ENCODE measurements at places on chromosomes 16 and 17. TPM values are rescaled to one million over a fixed set of nuclear protein-coding genes. Genes with fewer than 3 reads are reported as not detected.

Gene CASKIN2
- total RNA-seq: 12.2 TPM

Gene MSLN
- 0.22 TPM for total RNA-seq

Gene TM4SF5
- not detected for total RNA-seq

Gene GPR139
- not detected for total RNA-seq

DNA sequence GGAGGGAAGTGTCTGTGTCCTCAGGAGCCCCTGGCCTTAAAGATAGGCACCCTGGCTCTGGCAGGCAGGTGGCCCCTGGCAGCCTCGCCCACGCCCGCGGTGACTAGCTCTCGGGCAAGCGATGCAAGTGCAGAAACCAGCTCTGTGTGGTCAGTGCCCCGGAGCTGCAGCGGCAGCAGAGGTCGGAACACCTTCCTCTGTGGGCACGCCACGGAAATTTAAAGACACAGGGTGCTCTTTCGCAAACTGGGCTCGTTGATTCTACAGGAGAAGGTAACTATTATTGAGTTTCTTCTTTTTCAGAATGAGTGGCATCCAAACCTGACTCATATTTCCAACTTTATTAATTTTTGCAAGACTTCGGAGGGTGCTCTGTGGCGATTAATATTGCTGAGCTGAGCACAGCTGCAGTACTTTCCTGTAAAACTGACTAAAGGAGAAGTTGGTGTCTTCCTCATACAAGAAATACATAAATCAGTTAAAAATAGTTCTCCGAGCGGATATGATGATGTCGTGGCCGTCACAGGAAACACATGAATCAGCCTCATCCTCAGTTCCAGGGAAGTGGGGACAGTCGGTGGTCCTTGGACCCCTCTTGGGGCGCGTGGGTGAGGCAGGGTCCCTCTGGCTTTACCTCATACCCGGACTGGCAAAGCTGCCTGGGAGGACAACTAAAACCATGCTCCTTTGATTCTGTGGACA lies 120.2 kb downstream of the METRNL start:
- H3K36me3 ChIP-seq: no peaks in the 10 kb centered on the region
- no peak for DNase-seq
- H3K4me3 ChIP-seq: no peak overlapping the region
- peaks cover 34% of the 10 kb centered on the region for H3K27me3 ChIP-seq
- H3K4me1 ChIP-seq: peaks cover 30% of the 10 kb centered on the region

DNA sequence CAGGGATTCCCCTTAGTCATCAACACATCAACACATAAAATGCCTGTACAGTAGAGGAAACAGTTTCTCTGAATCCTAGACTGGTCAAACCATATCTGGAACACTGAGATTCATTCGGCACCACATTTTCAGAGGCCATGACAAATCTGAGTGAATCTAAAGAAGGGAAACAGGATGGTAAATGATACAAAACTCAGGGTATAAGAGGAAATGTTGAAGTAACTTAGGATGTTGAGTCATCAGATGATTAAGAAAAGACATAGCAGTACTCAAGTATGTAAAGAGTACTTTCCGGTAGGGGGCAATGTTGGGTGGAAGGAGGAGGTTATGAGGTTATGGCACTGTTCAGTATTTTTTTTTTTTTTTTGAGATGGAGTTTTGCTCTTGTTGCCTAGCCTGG lies 358.5 kb upstream of the PMFBP1 start:
- no peaks in the 10 kb centered on the region for H3K4me1 ChIP-seq
- DNase-seq: no peak
- no peaks in the 10 kb centered on the region for H3K27me3 ChIP-seq
- no peak overlapping the region for H3K4me3 ChIP-seq
- no peaks in the 10 kb centered on the region for H3K36me3 ChIP-seq

DNA sequence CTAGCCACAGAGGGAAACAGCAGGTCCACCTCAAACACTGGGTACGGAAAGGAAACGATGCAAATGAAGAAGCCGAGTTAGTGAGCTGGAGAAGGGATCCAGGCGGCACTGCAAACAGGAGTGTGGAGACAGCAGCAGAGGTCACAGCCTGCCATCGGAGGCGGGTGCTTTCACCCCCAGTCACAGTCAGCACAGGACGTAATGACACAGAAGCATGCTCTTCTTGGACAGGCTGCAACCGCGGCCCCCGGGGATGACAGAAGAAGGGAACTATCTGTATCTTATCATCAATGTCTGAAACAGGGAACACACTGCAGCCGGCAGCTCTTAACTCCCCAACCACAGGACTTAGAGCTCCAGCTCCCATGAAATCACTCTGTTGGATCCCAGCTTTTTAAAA lies 16.1 kb upstream of the SLC38A8 start:
- H3K4me3 ChIP-seq: no peak overlapping the region
- peaks cover 95% of the 10 kb centered on the region for H3K36me3 ChIP-seq
- H3K4me1 ChIP-seq: peaks cover 8% of the 10 kb centered on the region
- DNase-seq: no peak
- no peak overlapping the region for H3K27ac ChIP-seq
- H3K27me3 ChIP-seq: no peaks in the 10 kb centered on the region

GRCh38 chr17:66381701-66382362 lies 79.4 kb downstream of the PRKCA start:
- H3K36me3 ChIP-seq: no peaks in the 10 kb centered on the region
- no peak overlapping the region for H3K27ac ChIP-seq
- H3K4me1 ChIP-seq: peaks cover 7% of the 10 kb centered on the region
- no peak overlapping the region for H3K4me3 ChIP-seq
- DNase-seq: no peak

GRCh38 chr16:180101-180675 lies at the start of gene HBQ1:
HBQ1 (plus strand) TSS chr16:180459; CDS start chr16:180487, 28 bp downstream.
- peak within 1 kb of the TSS; percentile 61 for H3K4me3 ChIP-seq
- peak; percentile 78 for DNase-seq

- peak; percentile 74 for DNase-seq
- no peaks in the 10 kb centered on the region for H3K4me1 ChIP-seq
- no peaks in the 10 kb centered on the region for H3K36me3 ChIP-seq
- H3K4me3 ChIP-seq: no peak overlapping the region
Observed at GRCh38 chr17:54891176-54891821, 9.4 kb upstream of the TOM1L1 start.

DNA sequence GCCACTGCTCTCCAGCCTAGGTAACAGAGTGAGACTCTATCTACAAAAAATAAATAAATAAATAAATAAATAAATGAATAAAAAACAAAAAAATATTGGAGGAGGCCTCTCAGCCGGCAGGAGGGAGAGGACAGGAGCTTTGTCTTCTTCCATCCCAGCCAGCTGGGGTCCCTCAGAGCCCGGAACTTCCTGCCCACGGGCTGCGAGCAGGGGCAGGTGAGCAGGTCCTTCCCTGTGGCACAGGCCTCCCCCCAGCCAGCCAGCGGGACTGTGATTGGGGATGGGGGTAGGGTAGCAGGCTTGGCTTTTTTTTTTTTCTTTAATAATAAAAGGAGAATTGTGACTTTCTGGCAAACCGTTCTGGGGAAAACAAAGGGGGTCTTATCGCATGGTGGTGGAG lies 10.1 kb downstream of the SMTNL2 start:
- H3K27ac ChIP-seq: no peak overlapping the region
- H3K4me3 ChIP-seq: no peak overlapping the region
- H3K27me3 ChIP-seq: peaks cover 80% of the 10 kb centered on the region
- DNase-seq: no peak

DNA sequence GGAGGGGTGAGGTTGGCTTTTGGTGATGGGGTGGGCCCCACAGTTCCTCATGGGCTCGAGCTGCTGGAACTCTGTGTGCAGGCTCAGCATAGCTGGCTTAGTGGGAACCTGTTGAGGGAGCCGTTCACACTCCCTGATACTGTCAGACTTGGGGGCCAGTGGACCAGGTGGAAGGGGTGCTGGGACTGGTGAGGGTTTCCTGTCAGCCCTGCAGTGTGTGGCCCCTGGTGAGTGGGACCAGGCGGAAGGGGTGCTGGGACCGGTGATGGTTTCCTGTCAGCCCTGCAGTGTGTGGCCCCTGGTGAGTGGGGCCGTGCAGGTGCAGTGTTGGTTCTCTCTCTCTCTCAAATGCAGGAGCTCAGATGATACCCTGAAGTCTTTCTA lies 45.1 kb upstream of the ZNF750 start:
- peaks cover 33% of the 10 kb centered on the region for H3K4me1 ChIP-seq
- no peak overlapping the region for H3K4me3 ChIP-seq
- H3K27ac ChIP-seq: peak overlapping the region; percentile 100
- peaks cover 24% of the 10 kb centered on the region for H3K36me3 ChIP-seq
- no peaks in the 10 kb centered on the region for H3K27me3 ChIP-seq
- no peak for DNase-seq

GRCh38 chr16:72244853-72245252 lies 72.9 kb upstream of the PMFBP1 start:
- DNase-seq: no peak
- no peaks in the 10 kb centered on the region for H3K27me3 ChIP-seq
- no peaks in the 10 kb centered on the region for H3K36me3 ChIP-seq
- no peak overlapping the region for H3K4me3 ChIP-seq
- no peaks in the 10 kb centered on the region for H3K4me1 ChIP-seq

Data from K562 (cell line).